Purkinje cell (primary cell): ENCODE measurements at places on chromosomes 5 and 9. TPM values are rescaled to one million over a fixed set of nuclear protein-coding genes. Genes with fewer than 3 reads are reported as not detected.

FAM151B gene
- polyA plus RNA-seq: 1.7 and 3.2 TPM in 2 replicates

CD72 gene
- polyA plus RNA-seq: not detected in 2 replicates

ARHGEF37 gene
- 1.1 and 2.3 TPM in 2 replicates for polyA plus RNA-seq

TCERG1 gene
- polyA plus RNA-seq: 81.0 and 81.6 TPM in 2 replicates

MARCHF3 gene
- 10.6 and 17.2 TPM in 2 replicates for polyA plus RNA-seq

CTSV gene
- polyA plus RNA-seq: 2.4 TPM in 1 of 2 replicates, not detected in the other

SLC46A2 gene
- polyA plus RNA-seq: 0.35 TPM in 1 of 2 replicates, not detected in the other

MSMP gene
- polyA plus RNA-seq: 5.6 TPM in 1 of 2 replicates, not detected in the other

GNG10 gene
- polyA plus RNA-seq: 40.0 and 46.0 TPM in 2 replicates

ZNG1F gene
- polyA plus RNA-seq: 34.7 and 47.8 TPM in 2 replicates

SH3GL2 gene
- 328 and 370 TPM in 2 replicates for polyA plus RNA-seq

SNCB gene
- 6.9 and 17.0 TPM in 2 replicates for polyA plus RNA-seq

PIP5K1B gene
- 45.2 and 47.0 TPM in 2 replicates for polyA plus RNA-seq

ZDHHC21 gene
- polyA plus RNA-seq: 16.8 and 18.4 TPM in 2 replicates

MARCHF11 gene
- 0.60 TPM in 1 of 2 replicates, not detected in the other for polyA plus RNA-seq

MCIDAS gene
- not detected in 2 replicates for polyA plus RNA-seq

ADRA1B gene
- polyA plus RNA-seq: not detected in 2 replicates

ZBTB26 gene
- 0.74 and 4.3 TPM in 2 replicates for polyA plus RNA-seq

OR1J1 gene
- polyA plus RNA-seq: not detected in 2 replicates

RECK gene
- 3.4 and 4.3 TPM in 2 replicates for polyA plus RNA-seq

ZNF462 gene
- polyA plus RNA-seq: 17.6 and 32.7 TPM in 2 replicates

HSPB3 gene
- 2.3 and 9.2 TPM in 2 replicates for polyA plus RNA-seq

CD14 gene
- 3.2 and 5.5 TPM in 2 replicates for polyA plus RNA-seq

CSF1R gene
- polyA plus RNA-seq: 0.25 and 0.27 TPM in 2 replicates
